CD4-positive, CD25-positive, alpha-beta regulatory T cell (primary cell): ENCODE measurements at places on chromosomes 2 and 18.

DNA sequence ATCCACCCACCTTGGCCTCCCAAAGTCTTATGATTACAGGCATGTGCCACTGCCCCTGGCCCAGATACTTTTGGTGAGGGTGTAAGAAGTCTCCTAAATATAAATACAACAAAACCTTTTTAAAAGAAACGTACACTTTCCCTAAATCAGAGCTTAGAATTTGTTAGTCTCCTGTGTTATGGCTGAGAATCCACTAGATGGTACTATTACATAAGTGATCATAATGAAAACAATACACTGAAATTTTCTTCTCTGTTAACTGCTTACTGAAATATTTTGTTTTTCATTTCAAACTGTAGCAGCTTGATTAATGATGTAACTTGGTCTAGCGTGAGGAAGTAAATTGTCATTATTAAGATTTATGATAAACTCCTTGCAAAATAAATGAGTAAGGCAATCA is 74.8 kb upstream of the FAM98A start:
- H3K27ac ChIP-seq = no peak overlapping the region
- no peaks in the 10 kb centered on the region for H3K27me3 ChIP-seq
- H3K36me3 ChIP-seq = no peaks in the 10 kb centered on the region
- DNase-seq = no peak

- no peak overlapping the region for H3K4me3 ChIP-seq
- peaks cover 38% of the 10 kb centered on the region for H3K27me3 ChIP-seq
- no peak for DNase-seq
These were observed 1.8 kb downstream of the CDK5R2 start for GRCh38 chr2:218961229-218961628.

DNA sequence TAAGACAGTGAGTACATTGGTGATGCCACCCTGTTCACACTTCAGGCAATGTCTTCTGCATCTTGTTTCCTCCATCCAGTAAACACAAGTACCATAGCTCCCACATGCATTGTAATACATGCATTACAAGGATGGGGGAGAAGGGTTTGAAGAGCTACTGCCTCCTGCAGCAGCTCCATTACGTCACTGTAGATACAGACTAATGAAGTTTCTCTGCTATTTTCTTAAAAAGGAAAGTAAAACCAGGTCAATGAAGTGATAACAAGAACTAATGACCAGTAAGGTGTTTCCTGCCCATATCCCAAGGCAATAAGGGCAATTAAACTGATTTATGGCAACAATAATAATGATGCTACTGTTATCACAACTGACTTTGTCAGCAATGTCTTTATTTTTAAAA is 18.2 kb upstream of the BBS5 start:
- DNase-seq = no peak
- H3K36me3 ChIP-seq = no peaks in the 10 kb centered on the region
- no peak overlapping the region for H3K4me3 ChIP-seq
- no peak overlapping the region for H3K27ac ChIP-seq
- no peaks in the 10 kb centered on the region for H3K4me1 ChIP-seq

DNA sequence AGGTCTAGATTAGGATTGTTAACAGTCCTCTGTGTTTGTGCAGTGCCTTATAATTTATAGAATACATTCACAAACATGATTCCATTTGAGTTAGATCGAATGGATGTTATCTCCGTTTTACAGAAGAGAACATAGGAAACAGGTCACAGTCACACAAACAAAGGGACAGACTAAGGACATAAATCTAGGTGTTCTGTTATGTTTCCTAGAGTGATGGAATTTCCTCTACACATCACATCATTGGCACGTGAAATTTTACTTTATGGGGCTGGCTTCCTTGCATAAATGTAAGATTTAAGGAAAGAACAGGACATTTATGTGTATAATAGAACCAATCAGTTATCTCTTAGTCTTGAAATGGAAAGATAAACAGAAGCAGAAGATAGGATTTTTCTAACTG is 6.4 kb downstream of the TRIM54 start:
- no peak overlapping the region for H3K27ac ChIP-seq
- no peak overlapping the region for H3K4me3 ChIP-seq
- DNase-seq = no peak
- H3K4me1 ChIP-seq = no peaks in the 10 kb centered on the region
- H3K36me3 ChIP-seq = no peaks in the 10 kb centered on the region

- DNase-seq = no peak
- peak overlapping the region; percentile 62 for H3K4me3 ChIP-seq
- no peaks in the 10 kb centered on the region for H3K27me3 ChIP-seq
- H3K4me1 ChIP-seq = peaks cover 85% of the 10 kb centered on the region
- H3K27ac ChIP-seq = peak overlapping the region; percentile 99
These were observed 59.6 kb downstream of the PKDCC start for GRCh38 chr2:42107249-42108042.

GRCh38 chr2:219282375-219282774 is 3.2 kb downstream of the DNAJB2 start:
- no peak overlapping the region for H3K4me3 ChIP-seq
- H3K27ac ChIP-seq = no peak overlapping the region
- peaks cover 55% of the 10 kb centered on the region for H3K36me3 ChIP-seq
- peaks cover 31% of the 10 kb centered on the region for H3K4me1 ChIP-seq
- H3K27me3 ChIP-seq = no peaks in the 10 kb centered on the region
- DNase-seq = no peak

GRCh38 chr2:161190050-161190449 is 29.8 kb downstream of the TANK start:
- no peak overlapping the region for H3K4me3 ChIP-seq
- H3K36me3 ChIP-seq = peaks cover 28% of the 10 kb centered on the region
- H3K27me3 ChIP-seq = no peaks in the 10 kb centered on the region
- no peak for DNase-seq
- H3K4me1 ChIP-seq = peaks cover 20% of the 10 kb centered on the region
- no peak overlapping the region for H3K27ac ChIP-seq

- H3K4me3 ChIP-seq = no peak overlapping the region
- H3K4me1 ChIP-seq = no peaks in the 10 kb centered on the region
- H3K27ac ChIP-seq = no peak overlapping the region
- no peaks in the 10 kb centered on the region for H3K36me3 ChIP-seq
- no peak for DNase-seq
These were observed 13.9 kb downstream of the FN1 start for GRCh38 chr2:215421859-215422461.

GRCh38 chr2:100393362-100393761 is 24.1 kb downstream of the CHST10 start:
- DNase-seq = no peak
- no peak overlapping the region for H3K4me3 ChIP-seq
- no peak overlapping the region for H3K27ac ChIP-seq
- no peaks in the 10 kb centered on the region for H3K27me3 ChIP-seq

DNA sequence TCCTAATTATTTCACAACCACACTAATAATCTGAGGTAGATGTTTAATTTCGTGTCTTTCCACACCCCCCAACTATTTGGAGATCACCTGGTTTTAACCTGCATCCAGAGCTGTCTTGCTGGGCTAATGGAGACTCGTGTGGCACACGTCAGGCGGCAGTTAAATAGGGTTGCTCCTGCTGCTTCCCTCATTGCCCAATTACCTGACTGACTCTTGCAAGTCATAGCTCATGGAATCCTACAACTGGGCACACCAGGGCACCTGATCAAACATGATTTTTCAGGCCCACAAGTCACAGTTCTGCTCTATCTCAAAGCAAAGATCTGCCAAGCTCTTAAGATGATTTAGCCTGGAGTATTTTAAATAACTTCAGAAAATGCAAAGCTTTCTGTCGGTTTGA is 1430.4 kb upstream of the ACVR2A start:
- no peak overlapping the region for H3K4me3 ChIP-seq
- DNase-seq = no peak
- no peak overlapping the region for H3K27ac ChIP-seq
- no peaks in the 10 kb centered on the region for H3K4me1 ChIP-seq
- no peaks in the 10 kb centered on the region for H3K36me3 ChIP-seq

DNA sequence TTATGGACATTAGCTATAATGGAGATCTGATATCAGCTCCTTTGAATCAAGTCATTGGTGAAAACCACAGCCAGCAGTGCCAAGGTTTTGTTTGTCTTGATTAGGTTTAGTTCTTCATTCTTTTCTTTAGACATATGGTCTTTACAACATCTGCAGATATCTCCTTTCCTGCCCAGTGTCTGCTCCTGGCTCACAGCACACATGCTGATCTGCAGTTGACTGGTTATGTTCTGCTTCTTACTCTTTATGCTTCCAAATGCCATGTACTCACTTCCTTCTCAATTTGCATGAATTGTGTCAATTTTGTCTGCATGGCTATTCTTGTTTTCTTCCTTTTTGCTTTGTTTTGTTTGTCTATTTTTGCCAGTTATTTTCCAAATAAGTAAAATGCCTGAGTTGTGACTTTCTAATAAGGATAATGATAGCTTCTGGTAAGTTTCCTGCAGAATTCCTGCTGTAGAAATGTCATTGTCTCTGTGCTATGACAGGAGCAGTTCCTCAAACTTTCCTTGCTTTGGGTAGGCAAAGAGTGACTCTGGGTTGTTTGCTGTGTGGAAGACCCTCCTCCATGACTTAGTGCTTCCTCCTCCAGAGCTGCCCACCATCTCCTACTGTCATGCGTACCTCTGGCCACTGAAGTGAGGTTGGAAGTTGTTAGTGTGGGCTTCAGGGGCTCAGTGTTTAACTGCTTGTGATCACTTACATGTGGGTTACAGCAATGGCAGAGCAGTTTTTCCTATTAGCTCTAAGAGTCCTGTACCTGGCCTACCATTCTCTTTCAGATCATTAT is 8.2 kb downstream of the ARHGAP25 start:
- H3K36me3 ChIP-seq = peaks cover 37% of the 10 kb centered on the region
- peak overlapping the region; percentile 100 for H3K4me3 ChIP-seq
- no peak for DNase-seq
- peaks cover 99% of the 10 kb centered on the region for H3K4me1 ChIP-seq

GRCh38 chr2:208549546-208550158 is 143.1 kb downstream of the PTH2R start:
- H3K27ac ChIP-seq = no peak overlapping the region
- no peaks in the 10 kb centered on the region for H3K27me3 ChIP-seq
- no peak overlapping the region for H3K4me3 ChIP-seq
- no peaks in the 10 kb centered on the region for H3K4me1 ChIP-seq
- no peak for DNase-seq
- H3K36me3 ChIP-seq = no peaks in the 10 kb centered on the region

DNA sequence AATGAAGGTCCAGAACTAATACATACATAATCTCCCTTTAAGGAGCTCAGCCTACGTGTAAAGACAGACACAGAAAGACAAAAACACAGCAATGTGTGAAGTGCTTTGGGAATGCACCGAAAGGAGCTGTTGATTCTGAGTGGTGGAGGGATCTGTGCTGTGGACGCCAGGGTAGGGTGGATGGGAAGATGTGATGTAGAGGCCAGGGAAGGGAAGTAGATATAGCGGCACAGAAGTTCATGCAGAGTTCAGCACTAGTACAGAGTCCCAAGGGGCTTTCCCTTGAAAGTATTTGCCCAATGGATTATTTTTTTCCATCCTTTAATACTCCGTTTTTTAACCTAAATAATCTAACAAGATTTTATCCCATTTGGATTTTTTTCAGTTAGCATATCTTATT is 32.1 kb upstream of the DOCK10 start:
- no peak overlapping the region for H3K4me3 ChIP-seq
- DNase-seq = no peak
- H3K27ac ChIP-seq = no peak overlapping the region
- H3K4me1 ChIP-seq = no peaks in the 10 kb centered on the region

GRCh38 chr2:6828299-6828584 is 37.5 kb downstream of the CMPK2 start:
- H3K27ac ChIP-seq = no peak overlapping the region
- DNase-seq = no peak
- H3K36me3 ChIP-seq = no peaks in the 10 kb centered on the region
- H3K27me3 ChIP-seq = no peaks in the 10 kb centered on the region

GRCh38 chr18:9975658-9976057 is 61.8 kb downstream of the VAPA start:
- no peaks in the 10 kb centered on the region for H3K36me3 ChIP-seq
- no peaks in the 10 kb centered on the region for H3K4me1 ChIP-seq
- no peak overlapping the region for H3K27ac ChIP-seq
- H3K27me3 ChIP-seq = peaks cover 2% of the 10 kb centered on the region
- DNase-seq = no peak
- H3K4me3 ChIP-seq = no peak overlapping the region

DNA sequence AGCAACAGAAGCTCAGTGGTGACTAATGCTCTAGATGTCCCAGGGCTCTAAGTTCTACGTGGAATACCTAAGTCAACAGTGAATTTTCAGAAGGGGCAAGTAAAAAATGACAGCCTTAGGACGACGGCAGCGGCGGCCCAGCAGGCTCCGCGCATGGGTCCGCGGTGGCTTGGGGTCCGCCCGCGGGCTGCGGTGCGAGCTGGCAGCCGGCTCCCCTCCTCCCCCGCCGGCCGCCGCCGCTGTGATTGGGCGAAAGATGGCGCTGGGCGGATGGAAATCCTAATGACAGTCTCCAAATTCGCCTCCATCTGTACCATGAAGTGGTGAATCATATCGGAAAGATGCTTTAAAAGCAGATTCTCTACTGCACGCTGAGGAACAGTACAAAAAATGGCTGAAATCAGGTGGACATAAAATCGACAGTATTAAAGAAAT is 74.7 kb downstream of the HNRNPLL start:
- peaks cover 5% of the 10 kb centered on the region for H3K4me1 ChIP-seq
- H3K36me3 ChIP-seq = no peaks in the 10 kb centered on the region
- DNase-seq = no peak
- peaks cover 17% of the 10 kb centered on the region for H3K27me3 ChIP-seq
- H3K27ac ChIP-seq = no peak overlapping the region

- no peak overlapping the region for H3K4me3 ChIP-seq
- H3K36me3 ChIP-seq = peaks cover 88% of the 10 kb centered on the region
- no peak for DNase-seq
- H3K27ac ChIP-seq = no peak overlapping the region
These were observed 93.1 kb downstream of the INPP5D start for GRCh38 chr2:233153146-233153798.

DNA sequence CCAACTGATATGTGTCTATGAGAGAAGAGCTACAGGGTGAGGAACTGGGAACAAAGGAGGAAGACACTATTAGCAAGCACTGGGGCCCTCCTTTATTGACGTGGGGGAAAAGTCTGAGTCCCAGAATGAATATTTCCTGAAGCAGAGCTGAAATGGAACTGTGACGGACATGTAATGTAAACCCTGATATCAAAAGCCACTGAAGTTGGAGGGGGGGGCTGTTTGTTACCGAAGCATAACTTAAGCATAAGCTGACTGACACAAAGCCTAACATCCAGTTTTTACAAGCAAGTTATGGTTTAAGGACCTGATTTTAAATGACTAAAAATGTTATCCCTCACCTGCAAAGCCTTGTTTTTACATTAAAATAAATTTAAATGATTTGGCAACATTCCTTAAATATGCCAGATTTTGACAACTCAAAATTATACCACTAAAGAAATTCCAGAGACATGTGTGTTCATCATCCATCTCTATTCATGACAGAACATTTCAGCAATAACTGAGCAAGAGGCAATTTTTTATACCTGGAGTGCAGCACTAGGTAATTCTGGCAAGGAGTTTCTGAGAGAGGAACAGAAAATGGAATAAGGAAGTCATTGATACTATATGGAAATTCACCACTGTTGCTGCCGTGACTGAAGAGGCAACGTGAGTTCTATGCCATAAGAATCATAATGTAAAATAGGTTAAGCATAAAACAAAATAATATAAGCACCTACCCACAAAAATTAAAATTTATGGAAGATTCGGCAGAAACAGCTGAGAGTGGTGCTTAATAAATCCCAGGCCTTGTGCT is 186.0 kb downstream of the AFF3 start:
- H3K4me1 ChIP-seq = no peaks in the 10 kb centered on the region
- H3K27me3 ChIP-seq = peaks cover 2% of the 10 kb centered on the region
- H3K27ac ChIP-seq = no peak overlapping the region

GRCh38 chr2:53129851-53130250 is 637.8 kb upstream of the CHAC2 start:
- no peak for DNase-seq
- H3K27ac ChIP-seq = no peak overlapping the region
- no peaks in the 10 kb centered on the region for H3K4me1 ChIP-seq
- H3K27me3 ChIP-seq = no peaks in the 10 kb centered on the region

- H3K36me3 ChIP-seq = no peaks in the 10 kb centered on the region
- H3K4me1 ChIP-seq = peaks cover 14% of the 10 kb centered on the region
- H3K27ac ChIP-seq = no peak overlapping the region
These were observed 7.4 kb downstream of the HS6ST1 start for GRCh38 chr2:128311216-128311754.
